ENCODE measurements at places on chromosomes 12 and 14.

- DNase-seq = peak; percentile 73
These were observed 45.8 kb upstream of the PNMA1 start for GRCh38 chr14:73759714-73760597.

DNA sequence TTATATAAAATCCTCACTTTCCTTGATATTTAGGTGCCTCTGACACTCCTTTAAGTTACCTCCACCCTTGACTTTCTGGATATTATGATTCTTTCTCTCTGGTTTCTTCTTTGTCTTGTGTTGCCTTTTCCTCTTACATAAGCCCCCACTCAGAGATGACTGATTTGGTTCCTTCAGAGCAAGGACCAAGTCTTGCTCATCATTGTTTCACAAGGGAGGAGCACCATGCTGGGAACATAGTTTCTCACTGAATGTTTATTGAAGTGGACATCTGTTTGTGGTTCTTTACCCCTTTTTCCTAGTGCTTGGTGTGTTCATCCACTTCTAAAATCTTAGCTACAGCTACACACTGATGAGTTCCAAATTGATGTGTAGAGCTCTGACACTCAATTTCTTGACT lies 161.3 kb upstream of the PTPRQ start:
- DNase-seq = no peak

DNA sequence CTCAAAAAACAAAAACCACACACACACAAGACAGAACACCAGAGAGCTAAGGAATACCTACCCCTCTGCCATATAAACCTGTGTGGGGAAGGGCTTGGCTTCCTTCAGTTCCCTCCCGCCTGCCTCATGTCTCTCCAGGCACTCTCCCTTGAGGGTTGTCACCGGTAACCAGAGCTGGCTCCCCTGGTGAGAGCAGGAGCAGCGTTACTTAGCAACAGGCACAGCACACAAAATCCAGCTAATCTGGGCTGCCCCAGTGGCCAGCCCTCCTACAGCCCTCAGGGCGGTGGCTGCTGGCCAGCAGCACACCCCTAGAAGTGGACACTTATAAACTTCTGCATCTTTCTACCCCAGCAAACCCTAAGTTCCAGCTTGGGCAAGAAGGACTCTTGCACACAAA lies 21.6 kb upstream of the NR4A1 start:
- DNase-seq = peak; percentile 63

- no peak for DNase-seq
These were observed 58.6 kb downstream of the R3HDM2 start for GRCh38 chr12:57372233-57372632.

- DNase-seq = no peak
These were observed 29.7 kb upstream of the TMEM179 start for GRCh38 chr14:104634138-104634760.

DNA sequence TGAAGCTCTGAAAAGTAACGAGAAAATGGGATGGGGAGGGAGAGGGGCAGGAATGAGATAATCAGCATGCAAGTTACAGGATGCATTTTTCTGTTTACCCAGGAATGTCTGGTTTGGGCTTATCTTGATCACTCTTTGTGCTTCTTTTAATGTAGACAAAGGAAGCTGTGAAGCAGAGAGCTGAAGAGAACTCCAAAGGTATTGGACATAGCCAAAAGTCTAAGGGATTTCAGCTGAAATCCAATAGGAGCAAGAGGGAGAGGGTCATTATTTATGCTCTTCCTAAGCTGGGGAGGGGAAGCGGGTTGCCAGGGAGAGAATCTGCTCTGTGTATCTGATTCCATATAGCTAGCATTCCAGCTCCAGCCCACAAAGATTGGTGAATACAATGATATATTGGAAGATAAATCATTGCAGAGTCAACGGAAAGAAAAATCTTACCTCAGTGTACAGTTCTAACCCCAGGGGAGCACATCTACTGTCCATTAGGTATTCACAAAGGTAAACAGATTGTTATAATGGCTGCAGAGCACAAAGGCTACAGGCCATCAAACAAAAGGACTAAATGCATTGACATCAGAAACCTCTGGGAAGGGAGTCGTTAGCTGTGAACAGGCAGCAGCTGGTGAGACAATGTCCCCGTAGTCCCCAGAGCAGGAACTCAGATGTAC lies 61.0 kb upstream of the PELI2 start:
- DNase-seq = peak; percentile 94

DNA sequence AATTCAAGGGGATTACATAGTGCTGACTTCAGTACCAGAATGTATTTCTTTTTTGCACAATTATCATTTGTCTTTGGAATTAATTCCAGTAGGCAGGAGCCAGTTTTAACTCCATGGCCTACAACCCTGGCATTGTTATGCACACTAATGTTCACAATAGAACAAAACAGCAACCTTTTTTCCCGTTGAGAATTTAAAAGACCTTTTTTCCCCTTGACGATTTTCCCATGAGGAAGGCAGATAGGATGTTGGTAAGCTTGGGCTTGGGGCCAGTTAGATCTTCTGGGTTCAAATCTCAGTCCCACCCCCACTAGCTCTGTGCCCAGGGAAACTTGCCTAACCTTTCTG lies 13.7 kb downstream of the AKAP6 start:
- no peak for DNase-seq

DNA sequence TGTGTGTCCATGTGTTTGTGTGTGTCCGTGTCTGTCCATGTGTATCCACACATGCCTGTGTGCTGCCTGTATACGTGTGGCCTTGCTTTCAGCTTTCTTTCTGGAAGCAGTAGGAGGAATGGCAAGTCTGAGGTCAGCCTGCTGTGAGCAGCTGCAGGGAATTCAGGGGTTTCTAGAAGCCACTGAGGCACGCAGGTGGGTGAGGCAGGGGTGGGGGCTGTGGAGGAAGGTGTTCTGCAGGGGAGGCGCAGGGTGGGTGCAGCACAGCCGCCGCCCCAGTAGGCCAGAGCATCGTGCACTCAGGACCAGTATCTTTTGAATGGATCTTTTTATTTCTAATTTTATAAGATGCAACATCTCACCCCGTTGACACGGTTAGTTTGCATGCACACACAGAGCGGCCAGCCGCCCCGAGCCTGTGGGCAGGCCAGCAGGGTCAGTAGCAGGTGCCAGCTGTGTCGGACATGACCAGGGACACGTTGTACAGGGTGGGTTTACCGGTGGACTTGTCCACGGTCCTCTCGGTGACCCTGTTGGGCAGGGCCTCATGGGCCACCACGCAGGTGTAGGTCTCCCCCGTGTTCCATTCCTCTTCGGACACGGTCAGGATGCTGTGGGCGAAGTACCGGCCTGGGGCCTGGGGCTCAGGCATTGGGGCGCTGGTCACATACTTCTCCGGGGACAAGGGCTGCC lies 327.7 kb downstream of the TMEM121 start:
- no peak for DNase-seq

DNA sequence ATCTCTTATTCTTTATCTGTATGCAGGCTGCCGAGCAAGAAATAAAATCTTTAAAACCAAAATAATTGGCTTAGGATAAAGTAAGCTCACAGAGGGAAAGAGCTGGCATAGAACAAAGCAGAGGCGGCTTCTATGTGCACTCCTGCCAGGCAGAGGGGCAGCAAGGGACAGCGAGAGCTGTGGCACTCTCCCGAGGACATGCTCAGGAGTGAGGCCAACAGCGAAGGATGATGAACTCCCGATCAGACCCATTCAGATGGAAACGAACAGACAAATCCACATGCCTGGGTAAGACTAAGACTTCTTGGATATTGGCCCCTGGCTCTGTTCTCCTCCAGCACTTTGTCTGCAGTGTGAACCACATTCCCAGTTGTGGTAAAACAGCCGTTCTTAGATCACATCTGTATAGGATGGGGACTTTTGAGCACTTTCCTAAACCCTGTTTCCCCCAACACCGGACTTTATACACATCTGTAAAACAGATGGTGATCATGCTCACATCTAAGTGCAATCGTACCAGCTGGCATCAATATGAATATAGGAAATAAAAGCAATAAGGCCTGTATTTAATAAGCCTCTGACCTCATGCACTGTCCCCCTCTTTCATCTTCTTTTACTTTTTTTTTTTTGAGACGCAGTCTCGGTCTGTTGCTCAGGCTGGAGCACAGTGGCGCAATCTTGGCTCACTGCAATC lies 134.1 kb downstream of the PPM1H start:
- no peak for DNase-seq

GRCh38 chr14:99841436-99842071 lies 48.3 kb downstream of the EML1 start:
- no peak for DNase-seq

GRCh38 chr14:100791348-100791735 lies 34.6 kb upstream of the MEG3 start:
- no peak for DNase-seq

GRCh38 chr12:79961411-79961810 lies 26.5 kb upstream of the PPP1R12A start:
- no peak for DNase-seq

DNA sequence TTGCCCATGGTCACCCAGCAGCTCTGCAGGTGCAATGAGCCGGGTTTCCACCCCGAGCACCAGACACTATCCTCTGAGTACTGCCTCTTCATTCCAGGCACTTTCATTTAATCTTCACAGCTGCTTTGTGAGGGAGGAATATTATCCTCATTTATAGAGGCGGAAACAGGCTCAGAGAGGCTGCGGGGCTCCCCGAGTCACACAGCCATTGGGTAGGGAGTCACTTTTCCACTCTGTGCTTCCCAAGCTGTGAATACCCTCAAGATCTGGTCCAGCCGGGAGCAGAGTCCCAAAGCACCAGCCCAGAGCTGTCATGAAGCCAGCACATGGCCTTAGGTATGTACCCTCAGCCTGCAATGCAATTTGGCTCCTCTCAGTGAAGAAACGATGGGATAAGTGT lies 51.7 kb upstream of the RIN3 start:
- no peak for DNase-seq

GRCh38 chr12:21695986-21696385 lies 38.3 kb upstream of the LDHB start:
- no peak for DNase-seq

- no peak for DNase-seq
These were observed 56.5 kb downstream of the WASHC3 start for GRCh38 chr12:102005256-102005655.

DNA sequence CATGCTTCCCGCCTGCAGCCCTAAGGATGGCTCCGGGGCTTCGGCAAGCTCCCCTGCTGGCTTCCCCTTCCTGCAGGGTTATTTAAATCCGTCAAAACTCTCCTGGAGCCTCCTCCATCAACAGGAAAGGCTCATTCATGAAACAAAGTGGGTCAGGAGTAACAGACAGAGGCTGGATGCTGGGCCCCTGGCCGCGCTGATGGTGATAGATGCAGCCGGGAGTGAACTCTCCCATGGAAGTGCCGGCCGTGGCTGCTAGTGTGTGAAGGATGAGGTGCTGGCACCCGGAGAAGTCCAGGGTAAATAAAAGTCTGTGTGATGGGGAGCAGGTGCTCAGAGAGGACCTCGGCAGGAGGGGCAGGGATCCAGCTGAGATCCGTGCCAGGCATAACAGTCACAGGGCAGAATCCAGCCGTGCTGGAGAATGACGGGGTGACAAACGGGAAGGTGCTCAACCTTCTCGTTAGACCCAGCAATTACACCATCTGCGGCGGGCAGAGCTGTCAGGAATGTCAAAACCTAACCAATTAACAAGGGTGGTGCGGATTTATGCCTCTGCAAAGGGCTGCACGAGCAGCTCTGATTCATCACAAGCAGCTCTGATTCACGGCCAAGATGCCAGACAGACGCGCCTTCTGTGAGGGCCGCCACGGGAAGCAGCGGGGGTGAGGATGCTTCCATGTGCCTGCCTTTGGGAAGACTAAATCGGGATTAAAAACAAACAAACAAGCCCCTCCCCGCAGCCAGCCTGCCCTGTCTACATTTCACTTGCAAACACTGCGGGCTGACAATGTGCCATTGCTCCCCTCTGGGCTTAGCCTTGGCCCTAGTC lies 55.6 kb downstream of the SYNE3 start:
- DNase-seq = no peak

DNA sequence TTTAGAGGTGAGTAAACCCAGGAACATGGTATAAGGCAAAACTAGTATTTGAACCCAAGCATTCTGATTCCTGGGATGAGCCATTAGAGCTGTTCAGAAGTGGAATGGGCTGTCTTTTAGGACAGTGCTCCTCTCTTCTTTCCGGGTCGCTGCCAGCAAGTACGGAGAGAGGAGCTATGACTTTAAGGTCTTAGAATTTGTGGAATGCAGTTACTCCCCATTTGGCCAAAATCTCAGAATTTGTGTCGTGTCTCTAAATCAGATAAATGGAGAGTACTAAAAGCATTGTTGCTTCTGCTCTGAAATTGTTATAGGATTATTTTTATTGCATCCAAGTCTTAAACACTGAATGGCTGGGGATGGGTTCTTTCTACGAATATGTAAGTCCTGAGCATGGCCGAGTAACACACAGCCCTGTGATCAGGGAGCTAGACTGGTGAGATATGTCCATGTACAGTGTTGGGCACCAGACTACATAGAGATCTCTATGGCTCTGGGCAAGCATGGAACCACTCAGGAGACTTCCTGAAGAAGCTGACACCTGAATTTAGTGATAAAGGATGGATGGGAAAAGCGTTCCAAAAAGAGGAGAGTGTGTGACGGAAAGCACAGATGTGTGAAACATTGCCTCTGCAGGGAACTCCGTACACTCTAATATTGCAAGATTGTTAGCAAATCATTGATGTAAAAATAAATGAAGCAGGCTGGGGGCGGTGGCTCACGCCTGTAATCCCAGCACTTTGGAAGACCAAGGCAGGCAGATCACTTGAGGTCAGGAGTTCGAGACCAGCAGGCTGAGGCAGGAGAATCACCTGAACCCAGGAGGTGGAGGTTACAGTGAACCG lies 184.7 kb downstream of the SRGAP1 start:
- no peak for DNase-seq

- no peak for DNase-seq
These were observed 93.7 kb upstream of the WSCD2 start for GRCh38 chr12:108035372-108035771.

GRCh38 chr14:80776657-80777056 lies 164.9 kb downstream of the CEP128 start:
- DNase-seq = no peak

- DNase-seq = no peak
These were observed 7.7 kb downstream of the GATC start for GRCh38 chr12:120453977-120454376.

- DNase-seq = no peak
These were observed 5.2 kb downstream of the LPCAT3 start for GRCh38 chr12:7013101-7013500.

DNA sequence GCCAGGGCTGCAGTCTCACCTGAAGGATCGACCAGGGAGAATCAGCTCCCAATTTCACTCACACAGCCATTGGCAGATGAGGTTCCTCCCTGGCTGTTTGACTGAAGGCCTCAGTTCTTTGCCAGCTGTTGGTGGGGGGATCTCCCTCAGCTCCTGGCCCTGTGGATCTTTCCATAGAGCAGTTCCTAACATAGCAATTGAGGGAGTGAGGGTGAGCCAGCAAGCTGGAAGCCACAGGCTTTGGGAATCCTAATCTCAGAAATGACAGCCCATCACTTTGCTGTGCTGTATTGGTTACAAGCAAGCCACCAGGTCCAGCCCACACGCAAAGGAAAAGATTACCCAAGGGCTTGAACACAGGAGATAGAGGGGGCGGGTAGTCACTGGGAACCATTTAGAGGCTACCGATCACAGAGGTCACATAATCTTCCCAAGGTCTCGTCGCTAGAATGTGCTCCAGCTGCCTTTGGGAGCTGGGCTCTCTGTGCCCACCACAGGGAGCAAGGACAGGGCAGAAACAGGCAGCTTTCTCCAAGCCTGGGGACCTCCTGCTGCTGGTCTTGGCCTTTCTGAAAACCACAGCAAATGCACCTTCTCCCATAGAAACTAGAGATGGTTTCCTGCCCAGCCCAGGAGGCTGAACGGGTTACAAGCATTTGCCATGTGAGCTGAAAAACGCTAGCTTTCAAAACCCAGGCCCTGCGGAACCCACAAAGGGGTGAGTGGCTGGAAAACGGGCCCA lies 4.6 kb upstream of the OTUB2 start:
- no peak for DNase-seq

Data from NCI-H1930 (cell line).